NCI-H82 (cell line): ENCODE measurements at places on chromosomes 5 and 9.

GRCh38 chr5:169300468-169301385 is at the start of gene SLIT3:
Gene SLIT3, minus strand, starts transcription at chr5:169301139. Its CDS starts 430 bp downstream, at chr5:169300709.
- DNase-seq = peak; percentile 68

DNA sequence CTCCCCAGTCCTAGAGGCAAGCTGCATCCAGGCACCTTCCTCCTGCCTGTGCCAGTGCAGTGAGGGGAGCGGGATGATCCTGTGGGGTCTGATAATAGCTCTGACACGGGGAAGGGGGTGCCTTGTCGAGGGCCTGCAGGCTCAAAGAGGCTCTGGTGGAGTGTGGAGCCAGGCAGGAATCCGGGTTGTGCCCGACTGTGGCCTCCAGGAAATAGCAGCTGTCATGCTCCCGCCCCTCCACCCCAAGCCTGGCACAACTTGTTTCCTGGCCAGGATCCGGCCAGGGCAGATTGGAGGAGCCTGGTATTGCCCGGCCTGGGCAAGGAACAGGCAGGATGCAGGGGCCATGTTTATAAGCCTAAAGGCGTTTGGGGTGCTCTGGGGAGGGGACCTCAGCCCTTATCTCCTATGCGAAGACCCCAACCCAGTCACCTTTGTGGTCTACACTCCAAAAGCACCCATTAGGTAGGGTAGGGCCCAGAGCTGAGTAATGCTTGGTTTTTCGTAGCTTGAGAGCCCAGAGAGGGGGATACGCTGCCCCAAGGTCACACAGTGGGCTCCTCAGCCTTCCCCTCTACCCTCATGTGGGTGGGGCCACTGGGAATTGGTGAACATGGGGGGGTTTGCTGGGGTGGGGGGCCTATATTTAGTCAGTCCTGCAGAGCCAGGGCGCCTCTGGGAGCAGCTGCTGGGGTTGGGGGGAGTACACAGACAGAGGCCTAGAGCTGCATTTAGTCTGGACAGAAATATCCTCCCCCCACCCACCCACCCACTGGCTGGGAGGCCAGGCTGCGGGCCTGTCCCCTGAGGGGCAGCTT is 12.2 kb downstream of the CXXC5 start:
- no peak for DNase-seq

GRCh38 chr5:99331061-99331460 is 402.3 kb upstream of the CHD1 start:
- no peak for DNase-seq

GRCh38 chr5:174295702-174296436 is 250.4 kb downstream of the NSG2 start:
- no peak for DNase-seq

GRCh38 chr5:18243846-18244245 is 609.6 kb downstream of the TAF11L14 start:
- no peak for DNase-seq

GRCh38 chr5:160463740-160464465 is 42.2 kb downstream of the PTTG1 start:
- no peak for DNase-seq

DNA sequence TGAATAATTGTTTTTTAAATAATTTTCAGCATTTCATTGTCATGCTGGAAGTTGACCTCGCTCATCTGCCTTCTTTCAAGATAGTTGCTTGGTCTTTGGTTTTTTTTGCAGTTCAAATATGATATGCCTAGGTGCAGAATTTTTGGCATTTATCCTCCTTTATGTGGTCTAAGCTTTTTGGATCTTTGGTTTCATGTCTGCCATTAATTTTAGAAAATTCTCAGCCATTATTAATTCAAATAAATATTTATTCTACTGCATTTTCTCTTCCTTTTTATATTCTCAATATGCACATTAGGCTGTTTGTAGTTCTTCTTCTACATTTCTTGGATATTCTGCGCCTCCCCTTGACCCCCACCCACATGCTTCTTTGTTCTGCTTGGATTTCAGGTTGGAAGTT is 63.6 kb downstream of the PHF2 start:
- DNase-seq = no peak

- DNase-seq = no peak
Measured at GRCh38 chr9:37035648-37036370, 1.7 kb upstream of the PAX5 start.

DNA sequence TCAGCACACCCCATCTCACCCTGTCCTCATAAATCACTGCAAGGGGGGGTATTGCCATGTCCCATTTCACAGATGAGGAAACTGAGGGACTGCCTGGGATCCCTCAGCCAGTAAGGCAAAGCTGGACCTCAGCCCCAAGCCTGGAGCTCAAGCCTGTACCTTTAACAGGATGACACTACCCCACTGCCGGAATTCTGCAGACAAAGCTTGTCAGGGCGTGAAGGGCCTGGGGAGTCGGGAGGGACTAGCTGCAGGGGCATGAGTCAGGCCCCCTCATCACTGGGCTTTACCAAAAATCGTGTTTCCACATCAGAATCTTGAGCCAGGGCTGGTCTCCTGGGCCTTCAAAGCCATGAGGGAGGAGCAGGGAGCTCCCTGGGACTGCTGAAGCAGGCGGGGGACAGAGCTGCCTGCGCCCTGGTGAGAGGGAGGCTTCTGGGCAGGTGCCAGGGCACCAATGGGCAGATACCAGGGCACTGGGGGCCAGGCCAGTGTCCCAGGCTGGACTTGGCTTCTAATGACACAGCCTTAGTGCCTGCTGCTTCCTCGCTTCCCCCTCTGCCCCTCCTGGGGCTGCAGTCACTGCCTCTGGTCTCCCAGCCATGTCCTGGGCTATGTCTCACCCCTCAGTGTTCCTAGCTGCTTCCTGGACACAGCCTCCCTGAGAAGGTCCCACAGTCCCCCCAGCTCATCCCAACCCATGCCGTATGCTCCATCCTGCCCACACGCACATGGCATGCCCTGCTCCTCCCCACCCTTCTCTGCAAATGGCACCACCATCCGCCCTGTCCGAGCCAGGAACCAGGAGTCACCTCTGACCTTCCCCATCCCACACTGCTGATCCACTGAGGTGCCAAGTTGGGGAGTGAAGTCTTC is 80.7 kb downstream of the LMX1B start:
- no peak for DNase-seq

- DNase-seq = no peak
Measured at GRCh38 chr9:21510806-21511205, 28.7 kb upstream of the IFNE start.

- no peak for DNase-seq
Measured at GRCh38 chr5:93660677-93661076, 77.7 kb downstream of the NR2F1 start.

DNA sequence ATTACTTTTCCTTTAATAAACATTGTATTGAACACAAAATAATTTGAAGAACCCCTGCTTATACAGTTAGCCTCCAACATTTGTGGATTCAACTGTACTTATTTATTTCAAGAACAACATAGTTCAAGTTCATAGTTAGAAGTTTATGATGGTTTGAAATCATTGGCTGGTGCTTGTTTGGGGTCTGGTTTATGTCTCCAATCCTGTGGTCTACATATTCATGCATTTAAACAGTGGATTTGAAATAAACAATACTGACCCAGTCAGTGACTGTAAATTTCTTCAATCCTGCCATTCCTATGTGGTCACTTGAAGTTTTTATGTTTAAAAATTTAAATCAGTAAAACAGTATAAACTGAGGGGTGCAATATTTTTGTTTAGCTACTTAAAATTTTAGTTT is 145.1 kb upstream of the TRPC7 start:
- DNase-seq = no peak
